ENCODE measurements at places on chromosomes 1 and 21. TPM values are rescaled to one million over a fixed set of nuclear protein-coding genes. Genes with fewer than 3 reads are reported as not detected.

DNA sequence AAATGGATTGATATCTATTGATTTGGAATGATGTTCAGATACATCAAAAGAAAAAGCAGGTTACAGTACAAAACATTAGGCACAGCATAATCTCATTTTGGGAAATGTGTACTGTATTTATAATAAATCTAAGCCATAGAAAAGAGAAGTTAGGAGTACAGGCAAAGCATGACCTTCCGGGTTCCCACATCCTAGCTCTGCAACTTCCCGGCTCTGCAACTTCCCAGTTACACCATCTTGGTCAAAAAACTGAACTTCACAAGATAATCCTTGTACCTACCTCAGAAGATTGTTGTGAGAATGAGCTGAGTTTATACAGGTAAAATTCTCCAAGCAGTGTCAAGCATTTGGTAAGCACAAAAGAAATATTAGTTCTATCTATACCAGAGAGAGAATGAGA, 21.7 kb upstream of the SLC44A3 start:
- no peaks in the 10 kb centered on the region for H3K36me3 ChIP-seq
- H3K4me1 ChIP-seq: peaks cover 22% of the 10 kb centered on the region
- DNase-seq: no peak
- H3K4me3 ChIP-seq: no peak overlapping the region
- no peaks in the 10 kb centered on the region for H3K27me3 ChIP-seq

Gene ICOSLG
- under 0.01 TPM for total RNA-seq

DNA sequence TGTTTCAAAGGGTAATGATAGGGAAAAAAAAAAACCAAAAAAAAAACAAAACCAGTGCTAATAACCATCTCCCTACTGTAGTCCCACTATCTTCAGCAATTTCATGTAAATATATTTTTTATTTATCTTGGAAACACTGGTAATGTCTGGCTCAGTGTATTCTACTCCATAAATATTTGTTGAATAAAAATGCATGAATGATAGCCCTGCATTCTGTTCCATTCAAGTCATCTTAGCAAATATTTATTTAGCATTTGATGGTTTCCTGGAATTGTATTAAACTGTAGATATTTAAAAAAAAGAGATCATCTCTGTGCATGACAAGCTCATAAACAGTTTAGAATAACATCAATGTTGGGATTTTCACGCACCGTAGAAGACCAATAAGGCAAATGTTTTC, 24.2 kb downstream of the IL23R start:
- DNase-seq: no peak
- H3K27me3 ChIP-seq: no peaks in the 10 kb centered on the region
- no peak overlapping the region for H3K27ac ChIP-seq

Gene MAD2L2
- total RNA-seq: 43.4 TPM

GRCh38 chr1:230985711-230986110, 6.8 kb downstream of the ARV1 start:
- H3K27ac ChIP-seq: no peak overlapping the region
- H3K4me3 ChIP-seq: no peak overlapping the region
- DNase-seq: no peak
- no peaks in the 10 kb centered on the region for H3K4me1 ChIP-seq
- H3K36me3 ChIP-seq: peaks cover 2% of the 10 kb centered on the region
- H3K27me3 ChIP-seq: no peaks in the 10 kb centered on the region

GRCh38 chr1:202852163-202852904, 36.6 kb downstream of the RABIF start:
- H3K36me3 ChIP-seq: no peaks in the 10 kb centered on the region
- no peak overlapping the region for H3K4me3 ChIP-seq
- H3K4me1 ChIP-seq: no peaks in the 10 kb centered on the region
- H3K27me3 ChIP-seq: no peaks in the 10 kb centered on the region
